ENCODE measurements at places on chromosomes 7 and 10.

DNA sequence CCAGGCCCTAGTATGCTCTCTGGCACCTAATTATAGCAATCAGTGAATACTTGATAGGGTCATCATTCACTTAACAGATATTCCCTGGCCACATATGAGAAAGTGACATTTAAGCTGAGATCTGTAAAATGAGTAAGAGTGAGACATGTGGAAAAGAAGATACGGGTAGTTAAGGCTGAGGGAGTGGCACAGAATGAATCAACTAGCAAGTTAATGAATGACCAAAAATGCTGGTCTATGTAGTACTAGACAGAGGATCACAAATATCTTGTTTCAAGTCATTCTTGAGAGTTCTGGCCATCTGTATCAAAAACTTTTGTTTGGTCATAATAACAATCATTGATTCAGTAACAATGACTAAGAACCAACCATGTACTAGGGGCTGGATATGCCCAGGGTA is 954.9 kb downstream of the CNTNAP2 start:
- DNase-seq, result no peak

GRCh38 chr10:131514454-131514853 is 202.9 kb upstream of the TCERG1L start:
- DNase-seq, result peak; percentile 1

- DNase-seq, result no peak
These were observed 94.5 kb downstream of the PDGFA start for GRCh38 chr7:424961-425793.

GRCh38 chr7:132141109-132141508 is 435.2 kb downstream of the PLXNA4 start:
- DNase-seq, result no peak

- DNase-seq, result peak; percentile 69
These were observed 69.5 kb upstream of the VOPP1 start for GRCh38 chr7:55641811-55642210.

GRCh38 chr10:75598998-75599397 is 167.6 kb downstream of the LRMDA start:
- DNase-seq, result no peak

DNA sequence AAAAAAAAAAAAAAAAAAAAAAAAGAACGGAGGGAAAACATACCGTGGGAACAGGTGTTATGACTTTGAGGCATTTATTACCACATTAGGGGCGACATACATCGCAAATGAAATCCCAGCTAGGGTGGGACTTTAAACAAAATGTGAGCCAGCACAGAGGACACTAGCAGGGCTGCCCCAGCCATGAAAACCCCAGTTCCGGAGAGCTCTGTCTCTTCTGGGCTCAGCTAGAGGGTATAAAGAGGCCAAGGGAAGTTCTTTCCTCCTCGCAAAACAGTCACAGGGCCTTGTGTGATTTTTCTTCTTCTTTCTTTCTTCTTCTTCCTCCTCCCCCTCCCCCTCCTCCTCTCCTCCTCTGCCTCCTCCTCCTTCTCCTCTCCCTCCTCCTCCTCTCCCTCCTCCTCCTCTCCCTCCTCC is 59.9 kb upstream of the ECHDC3 start:
- no peak for DNase-seq

DNA sequence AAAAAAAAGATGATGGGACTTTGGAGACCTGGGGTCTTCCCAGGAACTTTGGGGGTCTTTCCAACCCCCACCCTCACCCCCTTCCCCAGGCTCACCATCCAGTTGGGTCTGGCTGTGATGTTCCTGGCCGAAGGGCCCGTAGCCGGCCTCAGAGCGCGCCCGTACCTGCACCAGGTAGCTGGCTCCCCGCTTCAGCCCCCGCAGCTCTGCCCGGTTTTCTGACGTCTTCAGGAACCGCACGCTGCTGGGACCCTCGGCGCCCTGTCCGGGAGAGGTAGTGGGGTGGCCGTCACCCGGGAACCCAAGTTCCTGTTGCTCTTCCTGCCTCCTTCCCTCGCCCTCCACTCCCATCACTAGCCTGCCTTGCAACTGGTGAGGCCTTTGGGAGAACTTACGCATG is 10.2 kb downstream of the EPHB4 start:
- no peak for DNase-seq

GRCh38 chr7:8618441-8619070 is 185.1 kb downstream of the NXPH1 start:
- DNase-seq, result no peak

- DNase-seq, result no peak
These were observed 27.7 kb downstream of the C1QL3 start for GRCh38 chr10:16493884-16494536.

DNA sequence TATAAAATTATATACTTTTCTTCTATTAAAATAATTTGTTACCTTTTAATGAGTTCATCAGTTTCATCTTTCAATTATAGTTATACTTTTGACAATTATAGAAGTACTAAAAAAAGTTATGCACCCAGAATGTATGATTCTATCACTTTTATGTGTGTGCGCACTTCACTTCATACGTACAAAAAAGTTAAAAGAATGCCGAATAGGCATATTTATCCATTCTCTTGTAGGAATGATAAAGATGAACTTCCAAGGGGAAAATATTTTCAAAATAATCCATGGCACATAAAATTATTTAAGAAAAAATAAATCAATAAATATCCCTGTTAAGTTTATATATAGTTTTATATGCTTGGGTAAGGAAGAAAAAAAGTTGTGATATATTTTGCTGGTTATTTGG is 166.9 kb upstream of the PRSS1 start:
- no peak for DNase-seq

DNA sequence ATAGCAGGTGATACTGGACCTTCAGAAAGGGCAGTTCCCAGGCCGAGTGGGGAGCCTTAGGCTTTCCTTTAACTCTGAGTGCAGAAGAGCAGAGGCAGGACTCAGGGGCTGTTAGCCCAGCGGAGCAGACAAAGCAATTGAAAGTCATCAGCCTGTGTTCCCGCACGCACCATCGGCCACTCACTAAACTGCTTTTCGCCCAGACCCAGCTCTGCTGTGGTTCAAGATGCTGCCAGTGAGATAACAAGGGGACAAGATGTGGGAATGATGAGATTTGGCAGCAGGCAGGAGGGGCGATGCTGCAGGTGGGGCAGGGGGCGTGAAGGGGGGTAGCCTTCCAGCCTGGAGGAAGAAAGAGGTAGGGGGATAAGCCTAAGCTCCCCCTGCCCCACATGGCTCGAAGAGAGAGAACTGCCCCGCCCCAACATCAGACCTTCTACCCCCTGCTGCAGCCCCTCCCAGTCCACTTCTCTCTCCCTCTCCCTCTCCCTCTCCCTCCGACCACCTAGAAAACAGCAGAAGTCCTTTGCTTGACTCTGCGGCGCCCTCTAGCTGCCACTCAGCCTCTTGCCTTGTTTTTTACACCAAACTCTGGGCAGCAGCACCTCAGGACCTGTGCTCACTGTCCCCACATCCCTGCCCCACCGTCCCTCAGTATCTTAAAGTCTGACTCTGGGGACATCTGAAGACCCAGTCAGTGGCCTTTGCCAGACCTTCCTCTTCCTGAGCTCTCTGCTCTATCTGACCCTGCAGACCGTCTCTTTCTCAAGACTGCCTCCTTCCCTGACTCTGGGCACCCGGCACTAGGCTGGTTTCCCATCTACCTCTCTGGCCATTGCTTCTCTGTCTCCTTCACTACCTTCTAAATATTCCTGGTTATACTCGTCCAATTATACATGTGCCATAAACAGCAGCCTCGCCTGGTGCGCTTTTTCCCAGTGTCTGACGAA is 110.5 kb downstream of the C10orf105 start:
- peak; percentile 69 for DNase-seq

DNA sequence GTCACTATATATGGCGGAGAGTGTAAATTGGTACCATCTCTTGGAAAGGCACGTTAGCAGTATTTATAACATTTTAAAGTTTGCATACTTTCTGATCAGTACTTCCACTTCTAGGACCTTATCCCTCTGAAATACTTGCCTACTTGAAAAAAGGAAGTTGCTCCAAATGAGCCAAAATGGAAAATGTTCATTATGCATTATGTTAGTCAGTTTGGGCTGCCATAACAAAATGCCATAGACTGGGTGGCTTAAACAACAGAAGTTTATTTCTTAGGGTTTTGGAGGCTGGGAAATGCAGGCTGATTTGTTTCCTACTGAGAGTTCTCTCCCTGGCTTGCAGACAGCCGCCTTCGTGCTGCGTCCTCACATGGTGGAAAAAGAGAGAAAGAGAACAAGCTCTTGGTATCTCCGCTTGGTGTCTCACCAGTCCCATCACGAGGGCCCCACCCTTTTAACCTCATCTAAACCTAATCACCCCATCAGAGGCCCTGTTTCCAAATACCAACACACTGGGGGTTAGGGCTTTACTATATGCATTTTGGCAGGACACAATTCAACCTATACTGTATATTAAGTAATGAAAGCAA is 6.9 kb downstream of the SNX10 start:
- DNase-seq, result no peak

- no peak for DNase-seq
These were observed 38.8 kb upstream of the LYZL1 start for GRCh38 chr10:29250066-29250465.

- DNase-seq, result no peak
These were observed 24.2 kb downstream of the MGMT start for GRCh38 chr10:129491123-129491734.

GRCh38 chr10:78756604-78757343 is 312.0 kb upstream of the ZMIZ1 start:
- peak; percentile 54 for DNase-seq

GRCh38 chr7:101856473-101857357 is 39.3 kb downstream of the CUX1 start:
- DNase-seq, result peak; percentile 89

GRCh38 chr7:90345595-90346335 is 751 bp upstream of the GTPBP10 start:
- peak; percentile 1 for DNase-seq

DNA sequence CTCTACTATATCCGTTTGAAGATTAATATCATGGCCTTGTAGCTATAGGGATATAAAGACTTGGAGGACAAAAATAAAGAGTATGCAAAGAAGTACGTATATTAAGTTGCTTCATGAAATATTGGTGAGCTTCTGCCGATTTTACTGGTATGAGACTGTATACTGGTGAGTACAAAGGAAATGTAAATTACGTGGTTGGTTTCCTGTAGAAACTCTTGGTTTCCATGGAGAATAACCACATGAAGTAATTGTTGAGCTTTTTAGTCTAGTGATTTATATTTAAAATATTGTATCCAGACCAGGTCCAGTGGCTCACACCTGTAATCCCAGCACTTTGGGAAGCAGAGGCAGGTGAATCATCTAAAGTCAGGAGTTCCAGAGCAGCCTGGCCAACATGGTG is 32.2 kb upstream of the GLI3 start:
- no peak for DNase-seq

DNA sequence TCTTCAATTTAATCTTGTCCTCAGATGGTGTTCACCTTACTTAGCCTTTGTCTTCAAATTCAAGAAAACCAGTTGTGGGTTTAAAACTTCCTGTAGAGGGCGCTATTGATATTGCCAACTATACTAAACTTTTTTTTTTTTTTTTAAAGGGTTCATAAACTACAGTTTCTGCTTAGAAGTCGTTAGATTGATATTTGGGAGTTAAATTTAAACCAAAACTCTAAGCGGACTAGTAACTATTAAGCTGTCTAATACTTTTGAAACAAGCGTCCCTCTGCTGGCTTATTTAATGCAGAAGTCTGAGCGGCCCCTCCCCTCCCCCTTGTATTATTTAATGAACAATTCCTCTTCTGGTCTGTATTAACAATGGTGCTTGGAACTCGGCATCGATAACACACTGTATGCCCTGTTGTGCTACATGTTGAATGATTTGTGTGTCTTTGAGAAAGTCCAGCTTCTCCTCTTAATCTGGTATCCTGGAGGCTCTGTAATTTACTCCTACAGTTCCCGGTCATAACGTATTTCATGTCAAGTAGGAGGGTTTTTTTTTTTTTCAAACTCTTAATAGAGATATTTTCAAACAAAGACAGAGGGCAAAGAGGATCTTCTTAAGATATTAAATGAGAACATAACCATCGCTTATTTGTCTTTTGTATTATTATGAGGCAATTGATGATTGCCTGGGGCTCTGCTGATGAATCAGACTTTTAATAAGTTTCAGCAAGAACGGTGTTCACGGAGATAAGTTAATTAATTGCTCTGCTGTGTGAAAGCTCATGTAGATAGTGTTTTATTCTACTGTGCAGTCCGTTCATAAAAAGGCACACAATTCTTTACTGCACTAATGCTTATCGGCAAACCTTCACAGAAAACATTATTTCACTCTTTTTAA is 22.6 kb upstream of the CREB5 start:
- peak; percentile 56 for DNase-seq

DNA sequence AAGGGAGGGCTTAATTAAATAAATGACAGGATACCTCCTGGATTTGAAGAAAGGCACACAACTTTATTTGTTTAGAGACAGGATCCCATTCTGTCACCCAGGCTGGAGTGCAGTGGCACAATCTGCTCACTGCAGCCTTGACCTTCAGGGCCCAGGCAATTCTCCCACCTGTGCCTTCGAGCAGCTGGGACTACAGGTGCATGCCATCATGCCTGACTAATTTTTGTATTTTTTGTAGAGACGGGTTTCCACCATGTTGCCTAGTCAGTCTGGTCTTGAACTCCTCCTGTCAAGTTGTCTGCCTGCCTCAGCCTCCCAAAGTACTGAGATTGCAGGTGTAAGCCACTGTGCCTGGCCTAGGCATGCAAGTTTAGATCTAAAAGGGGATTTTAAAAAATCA is 272.7 kb upstream of the MBL2 start:
- no peak for DNase-seq

- DNase-seq, result no peak
These were observed 20.2 kb upstream of the SLC35G1 start for GRCh38 chr10:93873420-93874115.

GRCh38 chr10:43606323-43607198 is at the start of gene ZNF485:
Gene ZNF485, plus strand, starts transcription at chr10:43606438. Its CDS starts 613 bp downstream, at chr10:43607051.
- peak; percentile 71 for DNase-seq

GRCh38 chr10:59027975-59028655 is 148.3 kb upstream of the PHYHIPL start:
- no peak for DNase-seq

GRCh38 chr7:42236266-42236975 is 588 bp downstream of the GLI3 start:
- peak; percentile 4 for DNase-seq

DNA sequence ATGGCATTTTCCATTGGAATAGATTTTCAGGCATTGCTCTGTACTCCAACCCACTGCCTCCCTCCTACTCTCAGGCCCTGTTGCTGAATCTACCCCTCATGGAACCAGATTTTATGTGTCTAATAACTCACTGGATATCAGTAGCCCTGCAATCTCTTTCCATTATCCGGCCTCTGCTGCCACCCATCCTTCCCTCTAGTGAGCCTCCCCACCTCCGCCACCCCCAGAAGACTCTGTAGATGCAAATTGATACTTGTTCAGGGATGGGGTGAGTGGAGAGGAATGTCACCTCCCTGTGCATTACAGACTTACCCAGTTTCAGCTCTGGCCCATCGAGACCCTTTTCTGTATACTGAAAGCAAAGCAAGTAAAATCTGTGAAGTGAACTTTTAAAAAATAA is 52.3 kb upstream of the PHYHIPL start:
- DNase-seq, result no peak

GRCh38 chr7:51366930-51367613 is 50.5 kb upstream of the COBL start:
- peak; percentile 37 for DNase-seq

DNA sequence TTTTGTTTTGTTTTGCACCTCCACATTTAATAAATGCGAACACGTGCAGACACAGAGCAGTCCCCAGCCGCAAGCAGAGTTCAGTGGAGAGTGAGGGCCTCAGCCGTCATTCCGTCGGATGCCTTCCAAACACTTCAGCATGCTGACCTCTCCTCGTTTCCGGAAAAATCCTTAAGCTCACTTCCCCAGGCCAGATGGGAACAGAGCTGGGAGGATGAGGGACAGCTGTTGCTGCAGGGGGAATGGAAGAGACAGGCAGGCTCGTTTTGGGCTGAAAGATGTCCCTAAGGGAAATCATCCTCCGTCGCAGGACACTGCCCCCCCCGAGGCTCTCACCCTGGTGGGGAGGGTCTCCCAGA is 17.2 kb upstream of the FGFR2 start:
- DNase-seq, result no peak
